ENCODE measurements at places on chromosomes 7 and 10.

DNA sequence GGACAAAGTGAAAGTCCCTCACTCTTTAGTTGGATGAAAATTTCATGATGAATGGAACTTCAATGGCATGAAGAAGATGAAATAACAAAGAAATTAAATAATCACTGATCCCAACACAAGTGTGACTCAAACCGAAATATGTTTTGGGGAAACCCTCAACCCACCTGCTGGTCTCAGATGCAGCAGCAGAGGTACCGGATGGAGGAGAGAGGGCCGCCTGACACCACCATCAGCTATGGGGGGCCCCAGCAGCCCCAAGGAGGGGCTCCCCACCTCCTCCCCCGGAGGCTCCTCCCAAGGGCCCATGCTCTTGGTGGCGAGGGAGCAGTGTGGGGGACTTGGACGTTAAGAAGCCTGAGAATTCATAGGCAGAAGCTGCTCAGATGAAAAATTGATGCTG is 137.2 kb upstream of the ADARB2 start:
- DNase-seq, result no peak

GRCh38 chr7:148500978-148501377 is 89.6 kb upstream of the C7orf33 start:
- DNase-seq, result no peak

- peak; percentile 63 for DNase-seq
Observed at GRCh38 chr7:22853674-22854157, 31.1 kb upstream of the TOMM7 start.

DNA sequence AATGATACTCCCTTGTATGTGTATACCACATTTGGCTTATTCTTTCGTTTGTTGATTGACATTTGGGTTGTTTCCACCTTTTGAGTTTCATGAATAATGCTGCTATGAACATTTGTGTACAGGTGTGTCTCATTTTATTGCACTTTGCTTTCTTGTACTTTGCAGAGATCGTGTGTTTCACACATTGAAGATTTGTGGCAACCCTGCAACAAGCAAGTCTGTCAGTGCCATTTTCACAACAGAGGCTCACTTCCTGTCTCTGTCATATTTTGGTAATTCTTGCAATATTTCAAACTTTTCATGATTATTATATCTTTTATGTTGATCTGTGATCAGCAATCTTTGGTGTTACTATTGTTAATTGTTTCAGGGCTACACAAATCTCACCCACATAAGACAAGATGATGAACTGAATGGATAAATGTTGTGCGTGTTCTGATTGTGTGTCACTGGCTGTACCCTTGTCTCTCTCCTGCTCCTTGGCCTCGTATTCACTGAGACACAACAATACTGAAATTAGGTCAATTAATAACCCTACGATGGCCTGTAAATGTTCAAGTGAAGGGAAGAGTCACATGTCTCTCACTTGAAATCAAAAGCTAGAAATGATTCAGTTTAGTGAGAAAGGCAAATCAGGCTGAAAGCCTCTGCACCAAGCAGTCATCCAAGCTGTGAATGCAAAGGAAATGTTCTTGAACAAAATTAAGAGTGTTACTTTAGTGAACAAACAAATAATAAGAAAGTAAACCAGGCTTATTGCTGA is 133.6 kb upstream of the JCAD start:
- no peak for DNase-seq

GRCh38 chr7:18834577-18834976 is 282.9 kb downstream of the TWIST1 start:
- DNase-seq, result no peak

GRCh38 chr10:61792097-61792716 is 109.3 kb upstream of the ARID5B start:
- no peak for DNase-seq

- DNase-seq, result no peak
Observed at GRCh38 chr10:125149036-125149679, 11.2 kb downstream of the CTBP2 start.

GRCh38 chr7:157391036-157391710 is 54.4 kb downstream of the DNAJB6 start:
- DNase-seq, result no peak

- no peak for DNase-seq
Observed at GRCh38 chr7:28613262-28613661, 200.9 kb downstream of the CREB5 start.

GRCh38 chr10:31381766-31382316 is 62.8 kb downstream of the ZEB1 start:
- DNase-seq, result no peak

GRCh38 chr10:93189944-93190343 is 116.3 kb downstream of the CYP26A1 start:
- no peak for DNase-seq

DNA sequence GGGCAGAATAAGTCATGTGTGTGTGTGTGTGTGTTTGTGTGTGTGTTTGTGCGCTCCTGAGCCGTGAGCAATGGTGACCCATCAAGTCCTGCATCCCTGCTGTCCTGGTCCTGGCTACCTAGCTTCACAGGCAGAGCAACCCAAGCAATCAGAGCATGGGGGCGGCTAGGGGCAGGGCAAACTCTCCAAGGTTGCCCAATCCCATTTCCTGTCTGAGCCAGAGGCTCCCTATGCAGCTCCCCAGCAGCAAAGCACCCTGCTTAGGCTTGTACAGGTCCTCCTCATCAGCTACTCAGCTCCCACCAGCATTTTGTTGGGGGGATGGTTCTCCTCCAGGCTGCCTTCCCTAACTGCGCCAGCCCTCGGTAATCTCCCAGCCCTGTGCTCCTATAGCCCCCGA is 31.1 kb upstream of the CRHR2 start:
- peak; percentile 31 for DNase-seq

GRCh38 chr10:88820748-88821401 is 18.3 kb downstream of the LIPM start:
- no peak for DNase-seq

GRCh38 chr7:25575634-25576033 is 347.3 kb upstream of the NPVF start:
- DNase-seq, result no peak

DNA sequence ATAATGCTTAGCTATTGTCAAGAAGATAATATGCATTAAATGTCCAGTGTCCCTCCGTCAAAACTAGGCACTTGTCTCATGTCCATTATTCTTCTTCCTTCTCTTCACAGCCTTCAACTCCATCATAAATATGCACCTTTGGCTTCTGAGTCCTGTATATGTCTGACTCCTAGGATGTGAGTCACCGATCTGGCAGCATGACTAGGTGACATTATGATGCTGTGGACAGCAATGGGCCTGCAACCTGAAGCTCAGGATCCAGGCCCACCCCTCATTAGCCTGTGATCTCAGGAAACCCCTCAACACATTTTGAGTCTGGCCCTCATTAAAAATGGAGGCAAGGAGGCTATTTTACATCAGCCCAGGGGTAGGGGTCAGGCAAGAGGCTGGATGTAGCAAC is 362.5 kb upstream of the ZMIZ1 start:
- DNase-seq, result no peak

GRCh38 chr7:101363734-101364374 is 1.2 kb downstream of the COL26A1 start:
- DNase-seq, result peak; percentile 83

- DNase-seq, result no peak
Observed at GRCh38 chr10:90031776-90032175, 330.4 kb downstream of the KIF20B start.

GRCh38 chr10:69474742-69475432 is 23.6 kb downstream of the TSPAN15 start:
- no peak for DNase-seq

DNA sequence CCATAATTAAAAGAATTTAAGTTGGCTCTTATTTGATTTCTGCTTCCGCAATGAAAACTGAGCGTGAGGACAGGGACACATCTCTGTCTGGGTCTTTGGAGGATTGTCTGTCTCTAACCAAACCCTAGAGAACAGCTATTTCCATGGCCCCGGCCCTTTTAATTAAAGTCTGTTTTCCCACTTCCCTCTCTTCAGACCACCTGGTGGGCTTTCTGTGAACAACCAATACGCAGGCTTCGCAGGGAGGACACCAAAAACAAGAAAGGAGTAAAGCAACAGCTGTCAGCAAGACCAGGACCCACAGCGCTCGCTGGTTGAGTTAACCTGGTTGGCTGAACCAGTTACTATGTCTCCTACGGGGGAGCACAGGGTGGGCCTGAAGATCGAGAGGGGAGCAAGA is 217.1 kb upstream of the FRMD4A start:
- DNase-seq, result no peak

GRCh38 chr10:7251696-7252465 is 159.0 kb downstream of the SFMBT2 start:
- DNase-seq, result no peak

DNA sequence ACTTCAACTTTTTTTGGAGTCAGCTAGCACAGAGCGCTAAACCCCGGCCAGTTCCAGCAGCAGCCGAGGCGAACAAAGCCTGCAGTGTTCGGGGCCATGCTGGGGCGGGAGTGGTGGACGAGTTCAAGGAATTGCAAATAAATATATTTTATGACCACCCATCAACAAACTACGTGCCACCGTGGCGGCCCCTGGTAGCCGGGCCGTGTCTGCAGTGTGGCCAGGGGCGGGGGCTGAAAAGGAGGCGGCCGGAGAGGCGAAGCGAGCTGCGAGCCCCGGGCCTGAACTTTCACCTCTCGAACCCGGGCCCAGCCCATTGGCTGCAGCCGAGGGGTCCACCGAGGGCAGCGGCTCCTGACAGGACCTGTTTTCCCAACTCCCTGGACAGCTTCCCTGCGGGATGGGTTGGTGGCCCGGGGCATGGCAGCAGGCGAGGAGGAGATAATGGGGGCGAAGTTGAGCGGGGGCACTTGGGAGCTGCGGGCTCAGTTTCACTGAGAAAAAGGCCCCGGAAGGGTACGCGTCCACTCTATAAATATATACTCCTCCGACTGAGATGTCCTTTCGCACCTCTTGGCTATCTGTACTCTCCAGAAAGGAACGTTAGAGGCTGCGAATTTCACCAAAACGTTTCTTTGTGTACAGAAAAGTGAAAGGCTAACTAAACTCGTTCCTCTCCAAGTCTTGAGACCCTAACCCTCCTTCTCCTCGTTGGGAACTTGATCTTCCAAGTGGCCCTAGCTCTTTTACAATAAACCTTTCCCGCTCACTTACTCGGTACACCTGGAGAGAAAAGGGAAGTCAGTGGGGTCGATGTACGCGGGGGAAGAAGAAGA is 164.6 kb upstream of the PPP1R3A start:
- peak; percentile 67 for DNase-seq

DNA sequence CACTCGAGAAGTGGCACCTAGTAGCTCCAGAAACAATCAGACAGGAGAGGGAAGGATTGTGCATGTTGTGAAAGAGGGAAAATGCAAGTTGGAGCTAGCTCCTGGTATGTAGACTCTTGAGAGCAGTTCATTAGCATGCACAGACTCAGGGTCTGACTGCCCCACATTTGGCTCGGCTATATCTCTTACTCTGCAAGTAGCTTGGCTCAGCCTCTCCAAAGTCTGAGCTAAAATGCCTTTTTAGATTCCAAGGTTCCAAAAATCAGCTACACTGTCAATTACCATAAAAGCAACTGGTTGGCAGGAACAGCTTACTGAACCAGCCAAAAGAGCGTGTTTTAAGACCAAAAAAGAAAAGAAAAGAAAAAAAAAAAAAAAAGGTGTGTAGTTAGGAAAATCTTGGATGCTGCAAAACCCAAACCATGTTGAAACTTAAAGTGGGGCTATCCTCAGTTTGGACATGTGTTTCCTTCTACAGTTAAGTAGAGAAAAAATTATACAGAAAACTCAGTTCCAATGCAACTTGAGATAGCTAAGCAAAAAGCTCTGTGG is 65.5 kb downstream of the MKX start:
- no peak for DNase-seq

- no peak for DNase-seq
Observed at GRCh38 chr7:138668229-138668596, 32.9 kb downstream of the SVOPL start.

DNA sequence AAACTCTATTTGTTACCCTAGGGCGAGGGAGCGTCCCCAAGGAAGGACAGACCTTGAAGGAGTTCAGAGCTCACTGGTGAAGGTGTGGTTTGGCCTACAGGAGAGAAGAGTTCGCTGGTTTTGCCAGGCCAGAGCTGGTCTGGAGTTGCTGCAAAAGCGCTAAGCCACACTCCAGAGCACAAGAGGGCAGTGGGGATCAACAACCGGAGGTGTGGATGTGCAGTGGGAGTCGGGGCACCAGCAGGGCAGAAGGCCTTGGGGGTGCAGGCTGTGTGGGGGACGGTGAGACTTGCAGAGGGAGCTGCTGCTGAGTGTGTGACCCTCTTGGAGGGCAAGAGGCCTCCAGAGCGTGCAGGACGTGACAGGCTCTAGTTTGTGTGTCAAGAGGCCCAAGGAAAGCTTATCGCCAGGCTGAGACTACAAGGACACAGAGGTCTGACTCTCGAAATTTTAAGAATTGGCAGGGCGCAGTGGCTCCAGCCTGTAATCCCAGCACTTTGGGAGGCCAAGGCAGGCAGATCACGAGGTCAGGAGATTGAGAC is 14.3 kb upstream of the CUL1 start:
- DNase-seq, result peak; percentile 63

DNA sequence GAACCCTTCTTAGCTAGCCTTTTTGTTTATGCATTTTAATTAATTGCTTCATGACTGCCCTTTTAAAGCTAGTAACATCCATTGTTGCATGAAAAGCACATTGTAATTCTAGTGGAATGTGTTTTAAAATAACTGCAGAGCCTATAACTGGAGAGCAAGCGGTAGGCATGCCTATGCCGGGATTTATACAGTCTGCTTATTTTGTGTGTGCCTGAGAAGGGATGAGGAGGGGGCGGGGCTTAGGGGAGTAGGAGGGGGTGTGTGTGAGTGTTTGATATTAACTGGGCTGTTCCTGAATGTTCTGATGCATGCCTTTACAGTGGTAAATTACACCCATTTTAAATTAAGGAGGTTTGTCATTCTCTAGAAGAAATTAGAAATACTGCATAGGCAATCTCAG is 208.1 kb downstream of the TCF7L2 start:
- no peak for DNase-seq

GRCh38 chr10:14379556-14380280 is 49.0 kb upstream of the FRMD4A start:
- DNase-seq, result no peak

- no peak for DNase-seq
Observed at GRCh38 chr7:34430456-34430855, 227.6 kb upstream of the NPSR1 start.

DNA sequence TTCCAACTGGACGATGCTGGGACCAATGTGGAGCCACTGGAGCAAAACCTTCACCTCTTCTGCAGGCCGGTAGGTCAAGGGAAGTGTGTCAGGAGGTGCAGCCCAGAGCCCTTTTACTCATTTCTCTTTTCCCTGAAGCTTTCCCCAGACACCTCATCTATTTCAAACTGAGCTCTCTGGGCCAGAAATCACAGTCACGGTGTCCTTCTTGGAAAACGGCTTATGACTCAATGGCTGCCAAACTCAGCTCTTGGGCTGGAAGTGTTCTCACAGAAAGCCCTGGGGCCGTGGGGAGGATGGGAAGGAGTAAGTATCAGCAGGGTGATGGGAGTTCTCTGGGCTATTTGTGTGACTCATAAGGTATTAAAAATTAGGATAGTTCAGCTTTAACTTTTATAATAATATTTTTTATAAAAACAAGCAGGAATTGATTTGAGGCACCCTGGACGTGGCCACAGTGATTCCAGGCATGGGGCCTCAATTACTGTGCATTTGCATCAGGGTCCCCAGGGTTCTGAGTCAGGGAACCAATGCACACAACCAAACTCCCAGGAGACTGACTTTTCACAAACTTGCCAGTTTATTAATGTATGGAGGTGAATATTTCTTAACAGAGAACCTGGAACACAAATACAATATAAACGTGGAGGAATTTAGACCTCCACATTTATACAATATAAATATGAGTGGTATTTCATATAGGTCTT is 187.4 kb upstream of the TMEM72 start:
- no peak for DNase-seq

- DNase-seq, result no peak
Observed at GRCh38 chr7:49974035-49974434, 119.0 kb downstream of the ZPBP start.

GRCh38 chr10:95544783-95545500 is 16.2 kb downstream of the SORBS1 start:
- no peak for DNase-seq

Measured in upper lobe of right lung (tissue), 1 donor.